GM12878 (cell line): ENCODE measurements at places on chromosomes 12 and 14. TPM values are rescaled to one million over a fixed set of nuclear protein-coding genes. Genes with fewer than 3 reads are reported as not detected.

The TMEM30B gene
- 0.10 and 0.27 TPM in 2 replicates for total RNA-seq

DNA sequence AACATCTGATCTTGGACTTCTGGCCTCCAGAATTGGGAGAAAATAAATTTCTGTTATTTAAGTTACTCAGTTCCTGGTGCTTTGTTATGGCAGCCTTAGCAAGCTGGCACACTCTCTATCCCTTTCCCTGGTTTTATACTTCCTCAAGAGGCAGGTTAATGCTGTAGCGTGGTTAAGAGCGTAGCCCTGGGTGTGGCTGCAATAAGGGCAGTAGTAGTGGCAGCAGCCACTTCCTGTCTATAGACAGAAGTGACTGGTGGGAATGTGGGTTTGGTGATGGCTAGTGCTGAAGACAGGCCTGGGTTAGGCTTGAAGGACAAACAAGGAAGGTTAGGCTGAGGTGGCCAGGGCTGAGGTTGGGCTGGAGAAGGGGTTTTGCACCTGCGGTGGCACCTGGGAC lies 3.6 kb upstream of the LGALS3 start:
- no peak overlapping the region for H3K27ac ChIP-seq
- H3K4me3 ChIP-seq: no peak overlapping the region
- no peak for DNase-seq
- no peaks in the 10 kb centered on the region for H3K36me3 ChIP-seq
- H3K27me3 ChIP-seq: no peaks in the 10 kb centered on the region

DNA sequence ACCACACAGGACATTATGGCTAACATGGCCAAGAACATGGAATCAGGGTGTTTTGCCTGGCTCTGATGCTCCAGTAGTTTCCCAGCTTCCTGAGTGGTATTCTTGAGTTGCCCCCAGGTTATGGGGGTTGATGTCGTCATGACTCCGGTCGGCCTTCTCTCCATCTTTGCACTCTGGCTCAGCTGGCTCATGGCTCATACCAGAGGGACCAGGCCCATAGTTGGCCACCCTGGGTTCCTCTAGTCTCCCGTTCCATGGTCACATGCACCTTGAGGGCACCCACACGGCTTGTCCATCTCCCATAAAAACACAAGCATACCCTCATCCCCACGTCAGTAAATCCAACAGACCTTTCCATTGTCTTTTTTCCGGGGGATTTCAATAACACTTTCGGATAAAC lies 23.7 kb upstream of the MAPKAPK5 start:
- no peaks in the 10 kb centered on the region for H3K4me1 ChIP-seq
- H3K36me3 ChIP-seq: no peaks in the 10 kb centered on the region
- no peak overlapping the region for H3K27ac ChIP-seq
- DNase-seq: no peak
- no peak overlapping the region for H3K4me3 ChIP-seq

The KRT72 gene
- not detected in 2 replicates for total RNA-seq

GRCh38 chr12:5073853-5074252 lies 30.2 kb downstream of the KCNA5 start:
- no peak overlapping the region for H3K4me3 ChIP-seq
- no peaks in the 10 kb centered on the region for H3K36me3 ChIP-seq

GRCh38 chr12:115114140-115114539 lies 430.2 kb upstream of the TBX3 start:
- H3K36me3 ChIP-seq: no peaks in the 10 kb centered on the region
- no peak for DNase-seq

The SLCO1C1 gene
- not detected in 2 replicates for total RNA-seq

The TBX5 gene
- total RNA-seq: not detected in 2 replicates

DNA sequence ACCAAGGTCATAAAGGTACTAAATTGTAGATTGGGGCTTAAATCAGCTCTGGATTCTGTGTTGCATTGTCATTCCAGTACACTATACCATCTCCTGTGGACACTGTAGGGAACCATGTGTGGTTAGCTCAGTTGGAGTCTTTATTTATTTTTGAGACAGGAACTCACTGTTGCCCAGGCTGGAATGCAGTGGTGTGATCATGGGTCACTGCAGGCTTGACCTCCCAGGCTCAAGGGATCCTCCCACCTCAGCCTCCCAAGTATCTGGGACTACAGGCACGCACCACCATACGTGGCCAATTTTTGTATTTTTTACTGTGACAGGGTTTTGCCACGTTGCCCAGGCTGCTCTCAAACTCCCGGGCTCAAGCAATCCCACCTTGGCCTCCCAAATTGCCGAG lies 6.7 kb downstream of the PAPOLA start:
- peaks cover 36% of the 10 kb centered on the region for H3K4me1 ChIP-seq
- H3K36me3 ChIP-seq: no peaks in the 10 kb centered on the region; the same call in 1 of the 2 replicates
- no peak overlapping the region for H3K4me3 ChIP-seq

- H3K4me3 ChIP-seq: peak overlapping the region; percentile 62; the same call in 1 of the 2 replicates
- H3K27ac ChIP-seq: peak overlapping the region; percentile 34; the same call in 1 of the 2 replicates
- H3K27me3 ChIP-seq: no peaks in the 10 kb centered on the region
Measured at GRCh38 chr12:122336015-122336946, 70.0 kb upstream of the VPS33A start.

The ADGRD1 gene
- total RNA-seq: 0.82 and 1.3 TPM in 2 replicates

DNA sequence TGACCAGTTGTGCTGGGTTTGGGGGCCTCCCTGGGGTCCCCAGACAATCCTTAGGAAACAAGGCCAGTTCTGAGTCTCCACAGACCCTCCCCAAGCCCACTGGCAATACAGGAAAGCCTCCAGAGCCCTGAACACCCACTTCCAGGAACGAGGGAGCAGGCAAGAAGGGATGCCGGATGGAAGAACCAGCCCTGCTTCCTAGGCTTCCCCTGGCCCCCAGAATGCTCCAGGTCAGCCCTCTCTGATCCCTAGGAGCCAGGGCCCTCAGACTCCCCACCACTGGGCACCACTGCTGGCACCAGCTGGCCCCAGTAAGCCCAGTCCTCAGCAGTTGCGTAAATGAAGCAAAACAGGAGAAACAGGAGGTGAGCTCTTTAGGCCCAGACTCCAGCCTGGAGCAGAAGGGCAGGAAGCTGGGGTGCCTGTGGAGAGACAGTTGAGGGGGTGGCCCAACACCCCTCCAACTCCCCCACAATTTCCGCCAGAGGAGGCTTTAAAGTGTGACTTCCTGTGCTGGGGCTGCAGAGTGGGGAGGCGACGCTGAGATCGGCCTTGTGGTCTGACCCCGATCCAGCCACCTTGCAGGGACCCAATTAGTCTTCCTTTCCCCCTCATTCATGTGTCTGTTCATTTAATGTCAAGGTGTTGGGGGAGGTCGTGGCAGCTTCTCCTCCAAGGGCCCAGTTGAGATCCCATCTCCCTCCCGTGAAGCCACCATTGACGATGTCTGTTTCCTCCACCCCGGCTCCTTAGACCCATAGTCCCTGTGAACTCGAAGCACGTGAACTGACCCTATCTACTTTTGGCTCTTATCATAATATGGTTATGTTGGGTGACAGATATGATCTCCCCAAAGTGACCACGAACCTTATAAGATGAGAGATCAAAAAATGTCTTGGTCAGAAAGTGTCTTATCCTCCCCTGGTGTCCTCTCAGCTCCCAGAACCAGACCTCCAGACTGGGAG lies 4.7 kb downstream of the TNFRSF1A start:
- peak overlapping the region; percentile 93 for H3K27ac ChIP-seq
- no peaks in the 10 kb centered on the region for H3K27me3 ChIP-seq
- H3K4me3 ChIP-seq: peak overlapping the region; percentile 53
- H3K4me1 ChIP-seq: peaks cover 44% of the 10 kb centered on the region
- peaks cover 8% of the 10 kb centered on the region; the same call in 1 of the 2 replicates for H3K36me3 ChIP-seq

DNA sequence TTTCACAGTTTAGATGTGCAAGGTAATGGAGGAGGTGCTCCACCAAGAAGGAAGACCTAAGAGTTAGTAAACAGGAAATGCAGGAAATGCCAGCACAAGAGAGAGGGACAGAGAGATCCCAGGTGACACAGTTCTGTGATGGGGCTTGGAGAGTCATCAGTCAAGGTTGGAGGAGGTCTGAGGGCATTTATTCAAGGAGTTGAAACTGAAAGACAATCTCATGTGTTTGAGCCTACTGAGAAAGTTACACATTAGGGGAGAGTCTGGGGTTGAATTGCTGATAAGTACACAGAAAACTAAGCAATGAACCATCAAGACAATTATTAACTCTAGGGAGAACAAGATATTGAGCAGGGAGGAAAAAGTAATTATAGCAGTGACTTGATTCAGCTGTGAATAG lies 138.5 kb downstream of the ANO6 start:
- H3K36me3 ChIP-seq: peaks cover 6% of the 10 kb centered on the region
- no peak overlapping the region for H3K4me3 ChIP-seq
- peak; percentile 21 for DNase-seq
- no peaks in the 10 kb centered on the region for H3K27me3 ChIP-seq

DNA sequence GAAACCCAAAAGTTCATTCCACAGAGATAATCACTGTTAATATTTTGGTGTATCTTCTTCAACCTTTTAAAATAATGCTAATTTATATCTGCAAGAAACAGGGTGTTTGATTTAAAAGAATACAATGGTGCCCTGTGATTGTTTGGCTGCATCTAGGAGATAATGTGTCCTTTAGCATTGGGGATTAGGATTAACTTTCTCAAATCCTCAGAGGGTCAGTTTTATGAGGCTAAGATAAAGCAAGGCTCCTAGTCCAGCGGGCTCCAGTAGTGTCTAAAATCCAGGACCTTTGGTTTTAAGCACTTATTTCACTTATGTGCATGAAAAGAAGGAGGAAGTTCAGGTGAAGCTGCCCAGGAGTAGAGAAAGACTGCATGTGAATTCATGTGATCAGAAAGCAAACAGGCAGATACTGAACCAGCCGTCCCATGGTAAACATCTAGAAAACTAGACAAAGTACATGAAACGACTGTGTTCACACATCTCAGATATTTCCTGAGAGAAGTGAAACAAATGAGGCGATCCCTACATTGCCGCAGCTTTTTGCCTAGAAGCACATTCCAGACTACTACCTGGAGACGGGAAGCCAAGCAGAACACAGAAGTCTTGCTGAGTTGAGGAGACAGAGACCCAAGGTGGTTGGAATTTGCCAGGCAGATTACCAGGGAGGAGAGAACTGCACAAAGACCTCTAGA lies 129.1 kb upstream of the MAX start:
- H3K4me1 ChIP-seq: peaks cover 28% of the 10 kb centered on the region
- no peaks in the 10 kb centered on the region for H3K27me3 ChIP-seq
- no peaks in the 10 kb centered on the region; the same call in 1 of the 2 replicates for H3K36me3 ChIP-seq
- DNase-seq: no peak

GRCh38 chr14:20194101-20194500 lies 3.4 kb downstream of the OR11G2 start:
- H3K4me3 ChIP-seq: no peak overlapping the region
- H3K36me3 ChIP-seq: no peaks in the 10 kb centered on the region
- H3K27ac ChIP-seq: no peak overlapping the region
- H3K4me1 ChIP-seq: no peaks in the 10 kb centered on the region

DNA sequence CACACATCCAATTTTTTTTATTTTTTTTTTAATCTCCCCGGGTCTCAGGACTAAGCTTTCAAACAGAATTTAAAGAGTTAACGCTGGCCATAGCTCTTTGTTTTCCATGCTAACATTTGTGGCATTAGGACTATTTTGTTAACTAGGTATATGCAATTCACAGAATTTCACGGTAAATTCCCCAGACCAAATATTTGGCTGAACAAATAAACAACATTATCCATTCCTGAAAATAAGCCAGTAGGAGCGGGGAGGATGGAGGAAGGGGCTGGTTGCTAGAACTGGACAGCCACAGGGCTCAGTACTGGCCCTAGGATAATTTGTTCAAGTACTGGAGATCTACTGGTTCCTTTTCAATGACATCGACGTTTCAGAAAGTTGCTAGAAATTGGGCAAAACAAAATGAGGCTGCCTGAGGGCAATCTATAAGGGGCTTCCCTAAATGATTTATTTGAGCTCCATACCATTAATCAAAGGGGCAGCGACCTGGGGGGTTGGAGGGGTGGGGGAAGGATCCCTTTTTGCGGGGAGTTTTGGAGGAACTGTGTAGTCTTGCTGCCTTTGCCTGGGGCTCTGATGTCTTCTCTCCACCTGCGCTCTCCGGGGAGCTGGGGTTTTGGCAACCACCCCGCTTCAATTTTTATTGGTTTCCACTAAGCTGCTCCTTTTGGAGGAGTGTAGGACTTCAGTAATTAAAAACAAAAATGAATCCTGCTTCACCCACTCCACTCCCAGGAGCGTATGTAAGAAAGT lies 9.0 kb downstream of the BMP4 start:
- no peaks in the 10 kb centered on the region for H3K4me1 ChIP-seq
- H3K27me3 ChIP-seq: 0 out of 2 replicates have a peak, but pooled peaks cover 2% of the 10 kb centered on the region

DNA sequence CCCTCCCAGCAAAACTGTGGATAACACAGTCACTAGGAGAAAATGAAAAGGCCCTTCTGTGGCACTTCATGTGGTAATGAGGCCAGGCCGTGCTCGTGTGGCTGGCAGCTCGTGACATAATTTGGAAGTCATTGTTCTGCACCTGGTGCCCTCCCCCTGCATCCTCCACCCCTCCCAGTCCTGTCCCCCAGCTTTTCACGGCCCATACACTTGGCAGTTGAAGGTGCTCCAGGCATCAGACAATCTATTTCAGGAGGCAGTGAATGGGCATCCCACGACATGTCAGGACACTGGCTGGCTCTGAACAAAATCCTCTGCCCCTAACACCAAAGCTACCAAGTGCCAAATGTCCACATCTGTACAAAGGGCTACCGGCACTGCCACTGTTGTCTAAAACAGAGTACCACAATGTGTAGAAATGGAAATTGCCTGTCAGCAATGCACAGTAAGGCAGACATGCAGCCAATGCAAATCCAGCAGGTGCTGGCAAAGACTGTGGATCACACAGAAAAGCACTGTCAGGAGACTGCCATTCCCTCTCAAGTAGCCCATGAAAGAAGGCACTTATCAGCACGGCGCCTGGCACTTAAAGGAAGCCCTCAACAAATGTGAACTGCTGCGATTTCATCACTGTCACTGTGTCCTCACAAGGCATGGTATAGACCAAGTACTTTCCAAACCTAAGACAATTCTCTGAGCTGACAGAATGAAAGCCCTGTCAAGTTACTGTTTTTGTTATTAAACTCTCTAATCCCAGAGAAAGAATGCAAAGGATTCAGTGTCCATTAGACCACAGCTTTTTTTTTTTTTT lies 39.1 kb downstream of the CORO1C start:
- no peaks in the 10 kb centered on the region for H3K27me3 ChIP-seq
- H3K4me1 ChIP-seq: peaks cover 65% of the 10 kb centered on the region
- H3K36me3 ChIP-seq: peaks cover 2% of the 10 kb centered on the region; the same call in 1 of the 2 replicates
- peak overlapping the region; percentile 62; the same call in 1 of the 2 replicates for H3K4me3 ChIP-seq
- peak overlapping the region; percentile 97 for H3K27ac ChIP-seq
- no peak for DNase-seq
